ENCODE measurements at places on chromosomes 5 and 9. TPM values are rescaled to one million over a fixed set of nuclear protein-coding genes. Genes with fewer than 3 reads are reported as not detected.

The SLC4A9 gene
- 0.11 TPM for polyA plus RNA-seq

The LEAP2 gene
- 0.54 TPM for polyA plus RNA-seq

The RFX3 gene
- 7.1 TPM for polyA plus RNA-seq

The GRXCR2 gene
- polyA plus RNA-seq: not detected

The BHMT gene
- polyA plus RNA-seq: not detected

The BTNL9 gene
- polyA plus RNA-seq: not detected

The HMCN2 gene
- polyA plus RNA-seq: not detected

The HAND1 gene
- not detected for polyA plus RNA-seq

The SLC6A18 gene
- not detected for polyA plus RNA-seq

The PCDHAC1 gene
- polyA plus RNA-seq: 11.6 TPM

The FAT2 gene
- 0.83 TPM for polyA plus RNA-seq

The MYMK gene
- not detected for polyA plus RNA-seq

The PCDHGA10 gene
- 7.8 TPM for polyA plus RNA-seq

The PCDHA4 gene
- 10.7 TPM for polyA plus RNA-seq

The SPINK6 gene
- 2,131 TPM for polyA plus RNA-seq

The PCDHGB7 gene
- not detected for polyA plus RNA-seq

The PCDHB14 gene
- 5.4 TPM for polyA plus RNA-seq

The TAF1L gene
- polyA plus RNA-seq: not detected

The PPP3R2 gene
- polyA plus RNA-seq: 0.31 TPM

The CDC25C gene
- polyA plus RNA-seq: not detected

The BTNL8 gene
- not detected for polyA plus RNA-seq

The NR2F1 gene
- 7.9 TPM for polyA plus RNA-seq

The PSD2 gene
- polyA plus RNA-seq: 243 TPM

The SNAPC3 gene
- polyA plus RNA-seq: 34.0 TPM

The LRRC19 gene
- polyA plus RNA-seq: not detected

The C7 gene
- polyA plus RNA-seq: 0.28 TPM

The PCDHGA9 gene
- polyA plus RNA-seq: 1.9 TPM

Data from Purkinje cell (primary cell).